GM20000 (cell line): ENCODE measurements at places on chromosomes 1 and 21.

- no peak for DNase-seq
Observed at GRCh38 chr1:209411491-209411929, 172.0 kb upstream of the CAMK1G start.

GRCh38 chr1:41813755-41814745 is 104.7 kb downstream of the HIVEP3 start:
- DNase-seq = no peak

- DNase-seq = no peak
Observed at GRCh38 chr1:152933196-152933595, 13.8 kb upstream of the SPRR5 start.

DNA sequence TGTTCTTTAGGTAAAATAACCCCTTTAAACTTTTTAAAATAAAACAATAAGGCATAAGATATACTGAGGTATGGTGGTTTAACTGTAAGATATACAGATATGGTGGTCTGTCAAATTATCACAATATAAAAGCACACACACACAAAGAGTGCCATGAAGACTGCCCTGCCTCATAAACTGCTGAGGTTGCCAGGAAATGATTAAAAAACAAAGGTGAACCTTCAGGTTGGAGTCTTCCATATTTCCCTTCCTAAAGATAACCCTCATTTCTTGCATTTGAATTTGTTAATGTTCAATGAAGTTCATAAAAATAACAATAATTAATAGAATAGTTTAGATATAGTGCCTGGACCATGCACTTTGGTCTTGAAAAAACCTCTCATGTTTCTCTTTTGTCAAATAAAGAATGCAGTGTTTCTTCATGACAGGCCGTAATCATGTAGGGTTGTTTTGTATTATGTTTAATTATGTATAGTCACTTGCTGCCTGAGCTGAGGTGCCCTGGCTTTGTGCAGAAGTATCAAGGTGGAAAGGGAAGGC is 123.6 kb upstream of the B3GALT2 start:
- no peak for DNase-seq

DNA sequence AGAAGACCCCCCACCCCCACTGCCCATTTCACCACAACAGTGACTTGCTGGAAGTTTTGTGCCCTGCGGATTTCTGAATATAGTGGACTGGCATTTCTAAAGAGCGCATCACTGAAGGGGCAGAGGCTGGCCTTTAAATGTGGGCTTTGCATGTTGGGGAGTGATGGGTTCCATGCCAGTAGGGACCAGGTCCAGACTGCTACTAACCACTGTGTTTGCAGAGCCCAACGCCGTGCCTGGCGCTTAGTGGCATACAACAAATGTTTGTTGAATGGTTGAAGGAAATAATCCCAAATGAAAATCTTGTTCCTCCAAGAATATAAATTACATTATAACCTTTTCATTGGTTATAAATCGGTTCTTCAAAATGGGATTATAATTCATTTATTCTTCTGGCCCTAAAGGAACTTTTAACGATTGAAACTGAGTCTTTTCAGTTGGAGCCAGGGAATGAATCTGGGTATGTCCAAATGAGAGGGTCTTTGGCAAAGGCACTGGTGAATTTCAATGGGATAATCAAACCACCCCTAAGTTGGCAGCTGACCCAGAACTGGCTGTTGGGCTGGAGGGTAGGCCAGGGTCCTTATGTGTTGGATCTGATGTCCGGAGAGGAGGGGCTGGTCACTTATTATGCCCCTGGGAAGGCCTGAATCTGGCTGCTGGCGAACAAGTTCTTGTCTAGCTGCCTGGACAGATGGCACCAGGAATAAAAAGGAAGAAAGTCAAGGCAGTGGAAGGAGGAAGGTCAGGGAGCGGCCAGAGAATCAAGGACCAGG is 13.8 kb upstream of the SDHB start:
- no peak for DNase-seq

DNA sequence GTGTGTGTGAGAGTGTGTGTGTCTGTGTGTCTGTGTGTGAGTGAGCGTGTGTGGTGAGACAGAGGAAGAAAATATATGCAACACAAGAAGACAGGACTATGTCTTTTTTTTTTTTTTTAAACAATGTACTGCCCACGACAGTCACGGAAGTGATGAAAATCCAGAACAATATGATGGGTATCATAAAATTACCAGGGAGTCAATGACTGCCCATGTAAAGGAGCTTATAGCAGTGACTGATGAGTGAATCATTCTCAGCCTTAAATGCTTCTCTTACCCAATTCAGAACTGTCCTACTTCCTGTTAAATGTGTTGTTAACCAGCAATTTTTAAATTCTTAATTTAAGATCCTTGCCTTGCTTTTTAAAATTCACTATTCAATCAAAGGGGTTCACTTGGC is 46.6 kb downstream of the RGS7 start:
- no peak for DNase-seq

DNA sequence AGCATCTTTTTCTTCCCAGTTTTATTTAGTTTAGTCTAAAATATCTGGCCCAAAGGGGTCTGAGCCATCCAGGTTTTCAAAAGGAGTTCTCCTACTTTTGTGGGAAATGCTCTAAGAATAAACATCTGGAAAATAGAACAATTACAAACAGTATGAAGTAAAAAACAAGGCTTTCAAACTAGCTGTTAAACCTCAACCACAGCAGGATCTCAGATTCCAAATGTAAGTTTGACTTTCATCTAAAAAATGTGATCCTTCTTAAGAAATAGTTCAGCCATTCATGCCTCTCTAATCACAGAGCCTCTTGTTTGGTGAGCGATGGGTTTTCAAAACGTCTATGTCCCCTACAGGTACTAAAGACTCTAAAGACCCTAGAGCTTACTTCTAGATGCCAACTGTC is 413.5 kb downstream of the DUSP10 start:
- no peak for DNase-seq

GRCh38 chr1:205189131-205189530 is 22.4 kb downstream of the DSTYK start:
- no peak for DNase-seq

DNA sequence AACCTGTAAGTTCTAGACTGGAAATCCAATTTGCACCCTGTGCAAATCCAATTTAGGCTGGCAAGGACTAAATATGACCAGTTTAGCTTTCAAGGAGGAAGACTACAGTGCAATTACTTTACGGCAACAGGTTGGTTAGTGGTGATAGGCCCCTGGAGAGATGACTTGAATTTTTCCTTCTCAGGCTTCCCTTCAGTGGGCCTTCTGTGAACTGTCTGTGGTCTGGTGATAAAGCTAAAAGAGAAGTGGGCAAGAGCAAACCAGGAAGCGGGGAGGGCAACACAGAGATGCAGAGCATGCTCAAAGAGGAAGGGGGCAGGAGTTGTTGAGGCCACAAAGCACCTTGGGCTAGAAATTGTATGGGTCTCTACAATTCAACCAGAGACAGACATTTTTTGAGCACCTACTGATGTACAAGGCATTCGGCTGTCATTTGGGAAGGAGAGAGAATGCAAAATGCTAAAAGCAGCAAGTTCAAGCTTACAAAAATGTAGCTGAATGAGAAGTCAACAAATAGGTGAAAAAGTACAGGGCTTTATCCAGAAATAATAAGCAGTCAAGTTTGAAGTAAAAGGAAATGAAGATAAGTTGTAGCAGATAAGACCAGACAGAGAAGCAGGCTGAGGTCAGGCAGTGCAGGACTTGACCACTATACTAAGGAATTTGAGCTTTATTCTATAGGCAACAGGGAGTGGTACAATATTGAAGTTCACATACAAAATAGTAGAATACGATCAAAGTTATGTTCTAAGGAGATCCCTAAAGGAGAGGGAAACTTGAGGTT is 23.9 kb downstream of the INPP5B start:
- DNase-seq = peak; percentile 40

- no peak for DNase-seq
Observed at GRCh38 chr1:68916221-68916902, 419.5 kb upstream of the DEPDC1 start.

GRCh38 chr21:44301961-44302406 is 2.1 kb downstream of the PFKL start:
- no peak for DNase-seq

DNA sequence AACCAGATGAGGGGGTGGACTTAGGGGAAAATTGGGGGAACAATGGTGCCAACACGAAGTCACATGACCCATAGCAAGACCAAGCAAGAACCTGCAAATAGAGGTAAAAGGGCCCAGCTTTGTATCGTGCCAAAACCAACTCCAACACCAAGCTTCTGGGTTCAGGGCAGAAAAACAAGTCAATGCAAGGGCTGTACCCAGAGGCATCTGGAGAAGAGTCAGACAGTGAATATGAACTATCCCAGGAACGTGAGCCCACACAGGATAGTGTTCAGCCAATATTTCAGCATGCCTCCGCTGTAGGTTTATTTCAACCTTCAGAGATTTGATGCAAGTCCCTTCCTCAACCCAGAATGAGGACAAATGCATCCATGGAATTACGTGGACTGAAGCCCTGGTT is 15.0 kb upstream of the ZMYM6 start:
- DNase-seq = no peak

- DNase-seq = no peak
Observed at GRCh38 chr21:16353764-16354163, 624.0 kb downstream of the USP25 start.

DNA sequence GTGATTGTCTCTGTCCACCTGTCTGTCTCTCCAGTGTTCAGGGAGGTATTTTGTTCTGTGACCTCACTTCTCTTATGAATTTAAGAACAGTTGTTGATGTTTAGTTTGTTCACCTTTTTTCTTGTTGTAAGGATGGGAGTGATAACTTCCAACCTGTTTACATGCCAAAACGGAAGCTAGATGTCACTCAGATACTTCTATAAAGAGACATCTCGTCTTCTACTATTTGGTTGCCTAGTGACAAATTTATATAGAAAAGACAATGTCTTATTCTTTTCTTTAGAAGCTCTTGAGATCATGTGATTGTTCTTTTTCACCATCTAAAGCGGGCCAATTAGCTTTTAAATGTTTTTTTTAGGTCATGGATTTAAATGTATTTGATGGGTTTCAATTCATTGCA is 33.8 kb downstream of the PRSS38 start:
- DNase-seq = no peak
